ENCODE measurements at places on chromosomes 2 and 18. TPM values are rescaled to one million over a fixed set of nuclear protein-coding genes. Genes with fewer than 3 reads are reported as not detected.

GRCh38 chr18:9659499-9660375 is 45.4 kb upstream of the PPP4R1 start:
- DNase-seq = no peak

- peak; percentile 99 for DNase-seq
These were observed at the start of gene CNNM3 for GRCh38 chr2:96816127-96816835. Gene CNNM3 (plus strand): TSS chr2:96816268. CDS start chr2:96816278, 10 bp downstream.

DNA sequence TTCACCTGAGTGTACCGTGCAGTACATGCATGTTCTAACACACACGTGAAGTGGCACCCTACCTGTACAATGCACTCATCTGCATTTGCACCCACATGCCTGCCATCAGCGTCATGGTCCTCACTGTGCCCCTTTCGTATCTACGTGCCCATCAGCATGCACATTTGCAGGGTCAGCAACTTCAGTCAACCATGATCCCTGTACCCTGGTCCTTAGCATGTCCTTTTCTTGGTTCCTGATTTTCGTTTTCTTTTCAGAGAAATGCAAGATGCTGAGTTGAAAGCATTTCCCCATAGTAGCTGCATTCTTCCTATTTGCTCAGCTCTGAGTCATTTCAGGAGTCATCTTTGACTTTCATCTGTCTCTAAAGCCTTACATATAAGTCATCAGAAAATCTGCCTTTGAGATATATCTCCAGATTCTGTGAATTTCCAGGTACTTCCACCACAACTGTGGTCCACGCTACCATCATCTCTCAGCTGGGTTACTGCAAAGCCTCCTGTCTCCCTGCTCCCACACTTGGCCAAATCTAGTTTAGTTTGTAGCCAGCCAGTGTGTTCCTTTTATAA is 14.7 kb upstream of the PUM2 start:
- DNase-seq = peak; percentile 67

- DNase-seq = no peak
These were observed 189.7 kb downstream of the LRRTM1 start for GRCh38 chr2:80114812-80115211.

- no peak for DNase-seq
These were observed 61.3 kb downstream of the UGP2 start for GRCh38 chr2:63903003-63903402.

The CCDC195 gene
- not detected for total RNA-seq

The TSN gene
- 67.6 TPM for total RNA-seq

- no peak for DNase-seq
These were observed 948.0 kb upstream of the CNTNAP5 start for GRCh38 chr2:123077101-123077500.

DNA sequence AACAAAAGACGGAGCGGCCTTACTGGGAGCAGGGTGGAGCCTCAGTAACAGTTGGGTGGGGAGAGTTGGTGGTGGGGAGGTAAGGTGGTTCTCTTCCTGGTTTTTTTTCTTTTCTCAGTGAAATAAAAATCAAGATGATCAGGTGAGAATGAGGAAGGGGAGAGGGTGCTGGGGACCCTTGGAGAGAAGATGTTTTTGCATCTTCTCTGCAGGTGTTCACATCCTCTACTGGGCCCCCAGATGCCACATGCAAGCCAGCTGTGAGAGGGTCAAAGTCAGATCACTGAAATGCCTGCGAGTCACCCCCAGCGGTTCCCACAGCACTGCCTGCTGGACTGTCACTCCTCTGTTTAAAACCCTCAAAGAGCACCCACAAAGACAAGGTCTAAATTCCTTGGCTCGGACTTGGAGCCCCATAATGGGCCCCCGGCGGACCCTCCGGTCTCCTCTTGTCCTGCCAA is 69.8 kb upstream of the FHL2 start:
- DNase-seq = no peak

DNA sequence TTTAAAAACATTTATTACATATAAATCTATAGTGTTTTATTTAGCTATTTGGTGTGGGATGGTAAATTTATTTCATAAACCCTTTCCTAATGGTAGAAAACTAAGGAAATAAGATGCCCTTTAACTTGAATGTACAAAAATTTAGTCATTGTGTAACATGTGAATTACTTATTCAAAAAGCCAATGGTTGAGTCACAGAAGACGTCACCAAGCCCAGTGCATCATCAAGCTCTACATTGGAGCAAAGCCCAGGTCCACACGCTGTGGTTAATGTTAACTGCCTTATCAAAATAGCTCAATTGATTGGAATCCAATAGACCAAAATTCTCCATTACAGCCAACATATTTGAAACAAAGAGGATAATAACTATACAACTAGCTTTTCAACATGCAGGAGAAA is 145.5 kb upstream of the LYPD1 start:
- DNase-seq = no peak

DNA sequence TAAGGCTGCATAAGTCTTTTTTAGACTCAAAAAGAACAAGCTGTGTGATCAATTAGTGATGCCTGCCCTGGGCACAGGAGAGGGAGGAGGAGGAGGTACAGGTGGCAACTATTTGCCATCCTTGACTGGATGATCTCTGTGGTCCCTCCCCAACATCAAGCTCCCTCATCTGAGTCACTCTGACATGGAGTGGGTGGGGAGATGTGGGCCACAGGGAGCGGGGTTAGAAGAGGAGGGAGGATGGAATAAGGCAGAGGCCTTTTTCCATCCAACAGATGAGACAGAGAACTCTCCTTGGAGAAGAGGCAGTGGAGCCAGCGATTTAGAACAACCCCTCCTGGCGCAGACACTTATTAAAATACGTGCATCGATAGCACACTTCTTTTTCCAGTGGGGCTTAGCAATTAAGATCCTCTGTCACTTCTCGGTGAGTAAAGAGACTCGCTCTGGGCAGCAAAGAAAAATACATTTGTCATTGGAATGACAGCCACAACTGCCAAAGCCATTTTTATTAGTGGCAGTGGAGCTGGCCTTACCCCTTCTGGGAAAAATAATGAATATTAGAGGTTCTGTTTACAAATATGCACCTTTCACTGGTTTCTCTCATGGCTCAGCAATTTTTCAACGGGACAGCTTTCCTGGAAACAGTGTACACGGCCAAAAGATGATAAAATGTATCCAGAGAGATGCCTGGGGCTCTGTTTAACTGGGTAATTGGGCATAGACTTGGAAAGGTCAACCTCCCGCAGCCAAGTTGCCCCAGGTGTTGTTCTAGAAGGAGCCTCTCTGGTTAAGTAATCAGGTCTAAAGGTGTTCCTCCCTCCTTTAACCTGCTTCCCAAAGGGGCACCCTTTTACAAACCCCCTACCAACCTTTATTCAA is 238.4 kb upstream of the CXCR4 start:
- DNase-seq = no peak

GRCh38 chr18:3083766-3084165 is 70.8 kb upstream of the LPIN2 start:
- DNase-seq = no peak

The LOXHD1 gene
- 0.07 TPM for total RNA-seq

DNA sequence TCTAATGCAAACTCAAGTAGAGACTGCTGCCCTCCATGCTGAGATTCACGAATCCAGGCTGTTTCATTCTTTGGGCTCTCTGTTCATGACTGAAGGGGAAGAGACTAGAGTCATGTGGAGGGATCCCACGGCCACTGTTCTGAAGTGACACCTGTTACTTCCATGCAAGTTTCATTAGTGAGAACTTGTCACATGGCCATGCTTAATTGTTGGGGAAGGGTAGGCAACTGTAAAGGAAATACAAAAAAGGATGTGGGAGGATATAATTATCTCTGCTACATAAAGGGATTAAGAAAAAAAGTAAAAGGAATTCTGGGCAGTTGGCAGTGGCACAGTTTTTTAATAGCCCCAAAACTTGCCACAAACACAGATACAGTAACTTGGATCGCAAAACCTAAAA is 28.0 kb upstream of the PSME4 start:
- no peak for DNase-seq

GRCh38 chr2:38981670-38982357 is 92.1 kb downstream of the ARHGEF33 start:
- DNase-seq = no peak

DNA sequence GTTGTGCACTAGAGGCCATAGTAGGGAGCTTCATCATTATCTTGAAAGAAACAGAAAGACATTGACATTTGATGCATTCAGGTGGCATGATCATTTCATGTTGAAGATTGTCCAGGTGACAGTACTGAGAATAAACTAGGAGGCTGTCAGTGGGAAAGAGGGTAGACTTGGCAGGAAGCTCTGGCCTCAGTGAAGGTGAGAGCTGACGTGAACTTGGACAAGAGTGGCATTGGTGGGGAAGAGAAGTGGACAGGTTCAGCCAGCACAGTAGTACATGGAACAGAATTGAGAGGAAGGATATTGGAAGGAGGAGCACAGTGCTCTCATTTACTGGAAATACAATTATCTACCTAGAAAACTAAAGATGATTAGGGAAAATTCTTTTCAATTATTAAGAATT is 245.2 kb downstream of the CYRIA start:
- no peak for DNase-seq

The C2orf15 gene
- 1.9 TPM for total RNA-seq

The PROKR1 gene
- not detected for total RNA-seq
